Activated CD8-positive, alpha-beta memory T cell treated with anti-CD3 and anti-CD28 coated beads for 1 hour (primary cell): ENCODE measurements at places on chromosomes 11 and 22.

DNA sequence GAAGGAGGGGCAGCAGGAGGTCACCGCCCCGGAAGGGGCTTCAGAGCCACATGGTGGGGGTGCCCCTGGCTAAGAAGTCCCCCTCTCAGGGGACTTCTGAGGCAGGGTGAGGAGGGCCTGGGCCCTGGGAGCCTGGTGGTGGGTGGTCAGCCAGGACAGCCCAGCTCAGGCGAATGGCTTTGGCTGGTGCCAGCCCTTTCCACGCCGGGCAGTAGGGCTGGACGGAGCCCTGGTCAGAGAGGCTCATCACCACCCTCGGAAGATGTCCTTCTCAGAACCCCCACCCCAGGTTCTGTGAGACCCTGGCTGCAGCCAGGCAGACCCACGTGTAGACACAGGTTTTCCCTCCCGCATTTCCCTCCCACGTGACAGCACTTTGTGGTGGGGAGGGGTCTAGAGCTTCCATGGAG, 35.9 kb downstream of the OSBPL5 start:
- DNase-seq = no peak

DNA sequence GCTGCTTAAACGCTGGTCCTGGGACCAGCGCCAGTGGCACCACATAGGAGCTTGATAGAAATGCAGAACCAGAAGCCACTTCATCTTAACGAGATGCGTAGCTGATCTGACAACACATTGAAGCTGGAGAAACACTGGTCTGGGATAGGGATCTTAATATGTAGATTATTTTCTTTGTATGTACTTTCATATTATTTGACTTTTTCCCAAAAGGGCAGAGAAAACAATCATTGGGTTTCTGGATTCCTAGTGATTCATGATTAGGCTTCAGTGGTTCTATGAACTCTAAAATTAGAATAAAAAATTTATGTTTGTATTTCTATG, 12.3 kb downstream of the MPEG1 start:
- no peak for DNase-seq

GRCh38 chr11:120125024-120125423, 12.9 kb downstream of the TRIM29 start:
- no peak for DNase-seq

- no peak for DNase-seq
Measured at GRCh38 chr22:19275919-19276600, 15.5 kb downstream of the CLTCL1 start.

DNA sequence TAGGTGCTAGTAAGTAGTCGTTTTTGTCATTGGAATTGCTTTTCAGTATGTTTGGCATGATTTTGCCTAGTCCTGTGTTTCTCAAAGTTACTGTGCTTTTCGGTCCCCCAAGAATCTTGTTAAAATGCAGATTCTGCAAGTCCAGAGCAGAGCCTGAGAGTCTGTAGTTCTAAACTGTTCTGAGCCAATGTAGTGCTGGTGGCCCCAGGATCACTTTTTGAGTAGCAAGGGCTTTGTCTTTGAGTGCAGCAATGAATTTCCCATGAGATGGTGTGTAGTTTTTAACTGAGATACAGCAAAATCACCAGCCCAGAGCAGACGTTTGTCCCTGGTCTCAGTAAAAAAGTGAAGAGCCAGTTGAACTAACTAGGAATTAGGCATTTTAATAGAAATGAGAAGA, 122.4 kb downstream of the NCAM1 start:
- DNase-seq = no peak

- no peak for DNase-seq
Measured at GRCh38 chr11:112467721-112468120, 207.1 kb upstream of the PLET1 start.

- DNase-seq = no peak
Measured at GRCh38 chr11:8247312-8247711, 16.4 kb downstream of the LMO1 start.

DNA sequence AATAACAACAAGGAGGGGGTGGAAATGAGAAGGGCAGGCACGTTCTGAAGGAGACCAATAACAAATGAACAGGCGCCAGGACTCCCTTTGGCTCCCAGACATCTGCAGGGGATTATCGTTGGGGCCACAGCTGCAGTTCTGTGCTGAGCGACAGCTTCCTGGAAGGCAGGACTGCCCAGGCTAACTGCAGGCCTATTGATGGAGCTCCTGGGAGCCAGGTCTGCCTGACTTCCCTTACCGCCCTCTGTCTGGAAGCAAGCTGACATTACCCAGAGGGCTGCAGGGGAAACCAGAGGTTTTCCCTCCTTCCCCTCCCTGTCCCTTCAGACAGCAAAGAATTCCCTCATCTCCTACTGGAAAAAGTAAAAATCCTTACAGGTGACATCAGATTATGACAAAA, 5.0 kb downstream of the DRD2 start:
- no peak for DNase-seq

DNA sequence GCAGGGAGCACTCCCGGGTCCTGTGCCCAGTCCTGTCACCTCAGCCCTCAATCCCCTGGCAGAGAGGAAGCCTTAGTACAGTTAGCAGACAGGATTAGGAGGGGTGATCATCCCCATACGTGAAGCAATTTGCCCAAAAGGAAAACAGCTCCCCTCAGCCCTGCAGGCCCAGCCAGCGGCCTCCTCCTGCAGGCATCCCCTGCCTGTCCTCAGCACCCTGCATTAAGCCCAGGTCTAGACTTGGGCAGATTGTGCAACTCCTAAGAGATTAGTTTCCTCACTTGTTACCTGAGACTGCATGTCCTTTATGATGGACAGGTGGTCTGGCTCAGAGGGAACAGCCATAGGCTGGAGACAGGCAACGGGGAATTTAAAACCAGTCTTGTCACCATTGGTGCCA, 95.5 kb upstream of the TMEM45B start:
- DNase-seq = no peak

- no peak for DNase-seq
Measured at GRCh38 chr11:116312570-116313391, 460.0 kb downstream of the BUD13 start.

DNA sequence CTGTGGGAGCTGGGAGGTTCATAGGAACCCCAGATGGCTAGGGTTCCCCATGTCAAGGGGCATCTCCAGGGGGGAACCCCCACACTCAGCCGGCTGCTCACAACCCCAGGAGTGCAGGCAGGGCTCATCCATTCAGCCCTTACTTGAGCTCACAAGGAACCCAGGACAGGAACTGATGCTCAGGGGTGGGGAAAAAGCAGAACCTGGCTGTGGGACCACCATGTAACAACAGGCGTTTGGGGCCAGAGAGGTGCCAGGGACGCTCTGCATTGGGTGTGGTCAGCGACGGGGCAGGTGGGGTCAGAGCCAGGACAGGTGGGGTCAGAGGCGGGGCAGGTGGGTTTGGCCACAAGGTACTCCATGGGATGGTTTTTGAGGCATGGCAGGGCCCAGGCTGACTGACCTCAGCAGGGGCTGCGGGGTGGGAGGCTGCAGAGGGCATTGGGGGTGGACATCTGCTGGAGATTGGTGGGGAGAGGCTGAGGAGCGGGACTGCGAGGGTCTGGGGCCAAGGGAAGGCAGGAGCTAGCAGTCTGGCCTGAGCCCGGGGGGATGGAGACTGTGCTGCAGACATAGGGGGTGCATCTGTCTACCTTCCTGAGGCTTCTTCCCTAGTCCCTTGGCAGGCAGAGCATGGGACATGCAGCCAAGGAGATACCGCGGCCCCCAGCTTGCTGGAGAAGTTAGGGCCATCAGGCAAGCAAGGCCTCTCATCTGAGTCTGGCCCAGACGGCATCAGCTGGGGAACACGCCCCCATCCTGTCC, 34.0 kb upstream of the CARS1 start:
- DNase-seq = no peak

DNA sequence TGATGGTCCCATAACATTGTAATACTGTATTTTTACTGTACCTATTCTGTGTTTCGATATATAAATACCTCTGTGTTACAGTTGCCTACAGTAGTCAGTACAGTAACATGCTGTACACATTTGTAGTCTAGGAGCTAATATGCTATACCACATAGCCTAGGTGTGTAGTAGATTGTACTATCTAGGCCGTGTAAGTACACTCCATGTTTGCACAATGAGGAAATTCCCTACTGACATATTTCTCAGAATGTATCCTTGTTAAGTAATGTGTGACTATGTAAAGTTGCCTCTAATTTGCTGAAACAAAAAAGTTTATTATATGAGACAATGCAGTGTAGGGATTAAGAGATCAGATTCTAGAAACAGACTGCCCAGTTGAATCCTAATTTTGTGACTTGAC, 21.3 kb downstream of the CAPRIN1 start:
- no peak for DNase-seq

DNA sequence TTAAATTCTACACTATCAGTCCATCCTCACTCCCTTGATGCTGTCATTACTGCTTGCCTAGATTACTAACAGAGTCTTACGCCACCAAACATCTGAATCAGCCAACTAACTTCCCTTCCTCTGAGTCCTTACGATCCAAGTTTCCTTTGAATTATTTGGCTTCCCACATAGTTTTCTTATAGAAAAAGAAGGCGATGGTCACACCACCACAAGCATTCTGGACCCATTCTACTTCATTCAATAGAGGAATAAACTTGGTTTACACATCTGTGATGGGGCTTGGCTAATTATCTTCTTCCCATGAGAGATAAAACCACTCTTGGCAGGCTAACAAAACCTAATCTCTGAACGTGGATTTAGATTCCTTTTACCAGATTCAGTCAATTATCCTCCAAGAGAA, 35.0 kb downstream of the INTS4 start:
- no peak for DNase-seq

- no peak for DNase-seq
Measured at GRCh38 chr11:93514712-93515111, 28.5 kb downstream of the SMCO4 start.

DNA sequence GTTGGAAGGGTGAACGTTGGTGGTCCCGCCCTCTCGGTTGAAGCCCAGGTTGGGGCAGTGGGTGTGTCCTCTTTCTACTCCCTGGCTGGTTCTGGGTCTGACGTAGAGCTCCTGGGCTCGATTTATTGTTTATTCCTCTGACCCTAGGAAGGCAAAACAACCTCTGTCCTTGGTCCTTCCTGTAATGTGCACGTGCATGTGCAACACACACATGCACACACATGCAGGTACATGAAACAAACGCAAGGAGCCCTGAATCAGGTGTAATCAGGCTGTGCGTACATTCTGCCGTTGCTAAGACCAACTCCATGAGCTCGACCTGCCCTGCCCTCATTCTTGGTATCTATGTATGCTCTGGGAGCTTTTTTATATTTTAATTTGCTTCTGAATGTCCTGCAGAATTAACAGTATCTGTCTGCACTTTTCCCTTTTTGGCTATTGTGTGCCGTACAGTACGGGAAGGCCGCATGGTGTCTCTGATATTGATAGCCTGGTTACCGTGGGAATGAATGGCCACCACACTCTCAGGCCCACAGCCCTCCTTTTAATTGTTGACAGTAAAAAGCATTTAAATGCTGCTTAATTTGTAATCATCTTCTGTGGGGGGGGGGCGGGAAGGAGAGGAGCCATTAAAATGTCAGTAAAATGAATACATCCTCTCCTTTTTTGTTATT, 66.0 kb upstream of the NNMT start:
- DNase-seq = no peak

DNA sequence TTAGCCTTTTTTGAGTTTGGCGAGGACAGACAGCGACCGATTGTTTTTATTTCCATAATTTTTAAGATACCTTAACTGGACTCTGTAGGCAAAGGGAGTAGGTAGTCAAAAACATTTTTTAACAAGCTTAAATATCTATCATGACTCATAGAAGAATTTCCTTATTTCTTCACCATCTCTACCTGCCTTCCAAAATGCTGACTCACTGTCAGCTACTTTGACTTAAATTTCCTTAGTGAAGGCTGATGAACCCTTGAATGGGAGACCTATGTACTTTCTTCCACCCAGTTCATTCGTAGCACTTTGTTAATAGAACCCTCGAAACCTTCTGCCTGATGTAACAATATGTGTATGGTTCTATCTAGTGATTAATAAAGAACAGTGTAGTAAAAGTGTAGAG, 1.1 kb upstream of the MTMR2 start:
- DNase-seq = no peak

DNA sequence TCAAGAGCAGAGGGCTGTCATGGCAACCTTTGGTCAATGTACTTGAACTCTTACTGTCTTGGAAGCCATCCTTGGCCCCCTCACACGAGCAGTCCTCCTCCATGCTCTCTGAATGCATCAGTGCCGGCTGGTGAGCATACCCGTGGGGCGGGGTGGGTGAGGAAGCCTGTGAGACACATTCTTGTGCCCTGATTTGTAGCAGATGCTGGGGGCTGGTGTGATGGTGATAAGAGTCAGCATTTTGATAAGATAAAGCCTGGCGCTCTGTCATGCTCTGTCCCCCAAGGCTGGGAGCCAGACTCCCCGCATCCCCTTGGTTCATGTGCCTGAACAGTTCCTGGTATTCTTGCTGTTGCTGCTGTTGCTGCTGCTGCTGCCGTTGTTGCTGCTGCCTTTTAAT, 20.5 kb upstream of the APOA1 start:
- no peak for DNase-seq

DNA sequence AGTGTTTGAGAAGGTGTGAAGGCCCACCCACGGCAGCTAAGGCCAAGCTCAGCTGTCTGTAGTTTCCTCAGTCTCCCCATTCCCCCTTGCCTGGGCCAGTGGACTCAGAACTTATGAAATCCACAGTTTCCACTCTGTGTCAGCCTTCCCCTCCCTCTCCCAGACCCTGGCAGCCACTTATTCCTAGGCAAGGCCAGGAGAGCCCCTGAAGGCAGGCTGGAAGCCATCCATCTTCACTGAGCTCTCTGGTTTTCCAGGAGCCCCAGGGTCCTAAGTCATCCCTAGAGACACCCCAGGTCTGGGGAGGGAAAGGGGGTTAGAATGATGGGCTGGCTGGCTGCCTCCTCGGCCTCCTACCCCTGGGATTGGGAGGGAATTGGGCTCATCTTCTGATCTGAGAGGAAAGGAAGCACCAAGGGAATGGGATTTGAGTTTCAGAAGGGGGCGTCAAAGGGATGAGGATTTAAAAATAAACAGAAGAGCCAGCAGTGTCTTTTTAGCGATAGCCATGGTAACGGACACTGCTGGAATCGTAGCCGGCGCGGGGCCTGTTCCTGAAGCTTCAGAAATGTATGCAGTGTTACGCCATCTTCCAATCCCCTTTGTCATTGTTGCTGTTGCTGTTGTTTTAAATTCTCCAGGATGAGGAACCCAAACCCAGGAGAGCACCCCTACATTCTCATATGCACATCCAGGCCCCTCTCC, 561.1 kb upstream of the CADM1 start:
- no peak for DNase-seq

- DNase-seq = no peak
Measured at GRCh38 chr11:134346101-134346975, 14.6 kb downstream of the GLB1L2 start.

DNA sequence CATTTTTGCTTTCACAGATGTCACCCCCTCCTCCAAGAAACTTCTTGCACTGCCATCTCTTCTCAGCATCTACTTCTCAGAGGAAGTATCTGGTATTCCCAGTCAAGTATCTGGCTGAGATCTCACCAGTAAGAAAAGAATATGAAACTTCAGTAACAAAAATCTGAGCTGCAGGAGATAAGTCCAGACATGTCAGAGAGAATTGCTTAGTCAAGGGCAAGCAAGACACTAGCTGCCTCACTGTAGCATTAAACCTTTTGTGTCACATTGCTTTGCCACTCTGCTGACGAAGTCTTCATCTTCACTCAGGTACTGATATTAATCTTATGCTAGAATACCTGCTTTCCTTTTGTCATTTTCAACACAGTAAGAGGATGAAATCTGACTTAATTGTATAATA, 70.6 kb upstream of the ZC3H12C start:
- no peak for DNase-seq

- DNase-seq = no peak
Measured at GRCh38 chr11:2744166-2744565, 44.4 kb upstream of the KCNQ1OT1 start.
